ENCODE measurements at places on chromosomes 4 and X.

GRCh38 chr4:42637867-42638266 lies 19.0 kb downstream of the ATP8A1 start:
- no peak for DNase-seq

- no peak for DNase-seq
Observed at GRCh38 chr4:48683784-48684666, 96.1 kb downstream of the FRYL start.

- DNase-seq = no peak
Observed at GRCh38 chr4:174324725-174325124, 41.0 kb downstream of the CEP44 start.

DNA sequence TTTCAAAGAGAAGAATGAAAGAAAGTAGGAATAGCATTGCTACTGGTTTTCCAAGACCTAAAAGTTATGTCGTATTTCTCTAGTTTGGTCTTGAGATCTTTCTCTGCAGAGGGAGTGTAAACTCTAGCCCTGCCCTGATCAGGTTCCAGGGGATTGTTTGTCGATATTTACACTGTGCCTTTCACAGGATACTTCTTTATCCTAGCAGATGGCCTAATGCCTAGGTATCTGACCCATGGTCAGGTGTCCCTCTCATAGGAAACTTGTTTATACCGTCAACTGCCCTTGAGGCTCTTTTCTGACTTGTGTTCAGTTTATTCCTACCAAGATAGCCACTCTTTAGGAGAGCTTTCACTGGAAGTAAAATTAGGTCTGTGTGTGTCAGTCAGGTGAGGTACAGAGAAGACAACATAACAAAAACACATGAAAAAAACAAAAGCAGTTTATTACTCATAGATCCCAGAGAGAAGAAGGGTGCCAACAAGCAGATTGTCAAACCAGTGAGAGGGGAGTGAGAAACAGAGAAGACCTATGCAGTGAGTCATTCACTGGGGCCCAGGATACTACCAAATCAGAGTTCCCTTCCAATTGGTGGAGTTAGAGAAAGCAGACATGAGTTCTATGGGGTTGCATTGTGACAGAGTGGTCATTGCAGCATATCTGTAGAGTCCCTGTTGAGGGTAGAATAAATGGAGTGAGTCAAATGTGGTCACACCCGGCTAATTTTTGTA lies 40.6 kb upstream of the THOC2 start:
- DNase-seq = no peak

DNA sequence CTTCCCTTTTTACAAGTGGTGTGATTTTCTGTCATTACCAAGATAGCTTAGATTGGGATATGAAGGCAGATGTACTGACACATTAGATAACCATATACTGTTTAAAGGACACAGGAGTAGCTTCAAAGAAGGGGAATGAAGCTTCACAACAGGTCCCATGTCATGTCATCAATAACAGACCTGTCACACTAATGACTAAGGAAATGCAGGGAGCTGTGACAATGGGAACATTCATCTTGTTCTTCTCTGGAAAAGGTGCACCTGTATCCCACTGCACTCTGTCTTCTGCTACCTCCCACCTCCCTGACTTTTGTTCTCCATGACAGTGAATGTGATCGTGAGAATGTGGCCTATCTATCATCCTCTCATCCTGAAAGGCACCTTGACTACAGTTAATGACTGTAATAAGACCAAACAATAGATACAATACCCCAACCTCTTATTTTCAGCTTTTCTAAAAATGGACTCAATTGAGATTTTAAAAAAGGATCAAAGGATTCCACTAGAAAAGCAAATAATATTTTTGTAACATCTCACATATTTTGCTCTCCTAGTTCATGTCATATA lies 472.5 kb downstream of the STPG2 start:
- no peak for DNase-seq

- DNase-seq = no peak
Observed at GRCh38 chr4:125541836-125542385, 227.2 kb downstream of the FAT4 start.

DNA sequence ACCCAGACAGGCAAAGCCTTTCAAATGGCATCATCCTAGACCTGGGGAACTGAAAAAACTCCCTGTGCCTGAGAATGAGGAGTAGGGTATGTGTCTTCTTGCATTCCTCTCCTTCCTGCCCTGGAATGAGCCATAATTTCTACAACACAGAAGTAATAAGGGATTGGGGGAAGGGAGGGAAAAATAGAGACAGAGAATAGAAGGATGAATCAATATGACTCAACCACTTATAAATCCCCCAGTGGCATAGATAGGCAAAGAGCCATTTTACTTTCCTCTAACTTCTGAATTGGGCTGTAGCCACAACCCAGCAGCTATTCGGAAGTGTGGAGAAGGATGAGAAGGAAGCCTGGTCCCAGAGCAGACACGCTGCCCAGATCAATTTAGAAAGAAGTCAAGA lies 99.9 kb downstream of the NHS start:
- DNase-seq = no peak

DNA sequence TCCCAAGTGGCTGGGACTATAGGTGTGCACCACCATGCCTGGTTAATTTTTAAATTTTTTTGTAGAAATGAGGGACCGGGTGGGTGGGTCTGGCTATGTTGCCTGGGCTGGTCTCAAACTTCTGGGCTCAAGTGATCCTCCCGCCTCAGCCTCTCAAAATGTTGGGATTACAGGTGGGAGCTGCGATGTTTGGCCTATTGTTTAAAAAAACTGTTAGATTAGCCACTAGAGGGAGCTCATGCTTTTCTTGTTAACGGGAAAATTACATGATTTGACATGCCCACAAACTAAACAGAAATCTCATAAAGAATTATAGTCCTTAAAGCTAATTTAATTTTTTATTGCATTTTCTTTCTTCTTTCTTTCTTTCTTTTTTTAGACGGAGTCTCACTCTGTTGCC lies 5.0 kb upstream of the SDAD1 start:
- DNase-seq = no peak

DNA sequence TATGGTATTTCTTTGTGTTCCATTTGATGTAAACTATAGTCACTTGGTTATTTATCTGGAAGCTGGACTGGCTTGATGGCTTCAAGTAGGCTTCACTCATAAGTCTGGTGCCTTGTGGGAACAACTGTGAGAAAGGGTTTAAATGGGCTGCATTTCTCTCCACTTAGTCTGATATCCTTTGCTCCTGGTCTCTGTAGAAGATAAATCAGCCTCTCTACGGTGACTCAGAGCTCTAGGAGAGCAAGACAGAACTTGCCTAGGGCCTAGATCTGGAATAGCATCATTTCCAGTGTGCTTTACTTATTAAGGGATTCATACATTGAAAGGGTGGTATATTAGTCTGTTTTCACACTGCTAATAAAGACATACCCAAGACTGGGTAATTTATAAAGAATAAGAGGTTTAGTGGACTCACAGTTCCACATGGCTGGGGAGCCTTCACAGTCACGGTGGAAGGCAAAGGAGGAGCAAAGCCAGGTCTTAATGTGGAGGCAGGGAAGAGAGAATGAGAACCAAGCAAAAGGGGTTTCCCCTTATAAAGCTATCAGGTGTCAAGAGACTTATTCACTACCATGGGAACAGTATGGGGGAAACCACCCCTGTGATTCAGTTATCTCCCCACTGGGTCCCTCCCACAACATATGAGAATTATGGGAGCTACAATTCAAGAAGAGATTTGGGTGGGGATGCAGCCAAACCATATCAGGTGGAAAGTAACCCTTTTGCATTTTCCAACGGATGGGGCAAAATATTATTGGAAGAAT lies 1746.4 kb upstream of the PCDH7 start:
- no peak for DNase-seq

All from glomerular endothelial cell (primary cell).